ENCODE measurements at places on chromosomes 2 and 18. TPM values are rescaled to one million over a fixed set of nuclear protein-coding genes. Genes with fewer than 3 reads are reported as not detected.

Gene EMILIN2
- polyA plus RNA-seq: 19.4 TPM

Gene OXER1
- 7.3 TPM for polyA plus RNA-seq

Gene ZBTB7C
- polyA plus RNA-seq: 14.8 TPM

Gene SCYGR4
- polyA plus RNA-seq: not detected

Gene SALL3
- polyA plus RNA-seq: 11.6 TPM

Gene MAB21L4
- 1.4 TPM for polyA plus RNA-seq

Gene C2orf74
- polyA plus RNA-seq: 34.1 TPM

Gene AQP12A
- polyA plus RNA-seq: 1.0 TPM

Gene TLX2
- polyA plus RNA-seq: not detected

- DNase-seq: no peak
These were observed 35.3 kb downstream of the FRZB start for GRCh38 chr2:182831101-182831500.

DNA sequence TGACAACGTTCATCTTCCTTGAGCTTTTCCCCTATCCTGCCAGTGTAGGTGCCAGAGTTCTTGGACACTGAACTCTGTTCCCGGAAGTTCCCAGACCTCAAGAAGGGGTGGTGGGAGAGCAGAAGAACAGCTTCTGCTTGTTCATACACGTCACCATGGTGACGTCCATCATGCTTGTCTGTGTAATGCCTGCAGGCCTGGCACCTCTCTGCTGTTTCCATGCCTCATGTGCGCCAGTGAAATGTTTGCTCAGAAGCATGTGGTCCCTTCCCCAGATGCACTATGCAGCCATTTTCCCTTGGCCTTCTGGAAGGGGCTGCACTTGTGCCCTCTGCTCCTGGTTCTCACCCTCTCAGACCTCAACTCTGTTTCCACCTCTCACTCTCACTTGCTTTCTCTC, 210.8 kb upstream of the NABP1 start:
- no peak for DNase-seq

DNA sequence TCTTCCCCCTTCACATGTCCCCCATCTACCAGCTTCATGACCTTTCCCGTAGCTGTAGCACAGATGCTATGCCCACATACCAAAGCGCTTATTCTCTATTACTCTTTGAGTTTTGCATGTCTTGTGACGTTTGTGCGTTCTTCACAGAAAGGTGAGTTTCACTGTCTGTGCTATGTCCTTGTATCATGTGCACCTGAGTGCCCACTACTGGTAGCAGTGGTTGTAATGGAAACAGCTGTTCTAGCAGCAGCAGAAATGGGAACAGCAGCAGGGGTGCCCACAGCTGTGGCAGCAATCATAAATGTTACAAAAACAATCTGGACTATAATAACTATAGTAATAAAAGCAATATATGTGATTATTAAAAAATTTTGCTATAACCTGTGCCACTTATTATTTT, 127.1 kb downstream of the STK39 start:
- DNase-seq: no peak

GRCh38 chr18:48033790-48034650, 103.6 kb upstream of the SMAD2 start:
- no peak for DNase-seq

DNA sequence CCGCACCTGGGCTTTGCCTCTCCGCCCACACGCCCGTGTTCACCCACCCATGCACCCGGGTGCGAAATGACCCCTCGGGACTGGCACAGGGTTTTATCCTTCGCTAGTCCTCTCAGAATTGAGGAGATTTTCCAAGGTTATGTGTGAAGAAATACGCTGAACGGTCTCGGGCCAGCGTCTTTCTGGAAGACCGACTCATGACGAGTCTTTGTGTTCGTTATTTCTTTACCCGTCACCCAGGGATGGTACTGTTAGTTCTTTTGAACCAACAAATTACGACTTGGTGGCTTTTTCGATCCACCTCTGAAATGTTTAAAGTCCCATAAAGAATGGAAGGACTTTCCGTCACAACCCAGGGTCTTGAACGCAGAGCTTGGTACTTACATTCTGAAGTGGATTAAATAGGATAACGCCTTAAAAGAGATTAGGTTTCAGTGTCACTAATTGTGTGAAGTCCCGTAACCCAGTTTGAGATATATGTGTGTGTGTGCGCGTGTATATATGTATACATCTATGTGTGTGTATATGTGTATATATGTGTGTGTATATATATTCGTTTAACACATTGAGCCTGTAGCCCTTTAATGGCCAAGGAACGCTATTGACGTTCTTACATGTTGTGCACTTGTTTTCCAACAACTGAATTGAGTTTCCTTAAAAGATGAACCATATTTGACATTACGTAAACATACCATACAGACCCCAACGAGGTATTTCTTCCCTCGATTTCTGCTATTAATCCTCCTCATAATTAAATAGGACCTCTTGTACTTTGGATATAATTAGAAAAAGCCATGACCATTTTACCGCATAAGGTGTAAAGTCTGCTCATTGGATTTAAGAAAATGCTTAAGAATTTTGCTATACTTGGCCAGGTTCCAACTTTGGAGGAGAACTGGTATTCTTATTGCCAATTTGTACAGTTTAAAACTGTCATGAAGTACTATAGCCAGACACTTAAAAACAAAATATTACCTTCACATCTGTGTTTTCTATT, 889 bp downstream of the ZC3H15 start:
- peak; percentile 18 for DNase-seq

DNA sequence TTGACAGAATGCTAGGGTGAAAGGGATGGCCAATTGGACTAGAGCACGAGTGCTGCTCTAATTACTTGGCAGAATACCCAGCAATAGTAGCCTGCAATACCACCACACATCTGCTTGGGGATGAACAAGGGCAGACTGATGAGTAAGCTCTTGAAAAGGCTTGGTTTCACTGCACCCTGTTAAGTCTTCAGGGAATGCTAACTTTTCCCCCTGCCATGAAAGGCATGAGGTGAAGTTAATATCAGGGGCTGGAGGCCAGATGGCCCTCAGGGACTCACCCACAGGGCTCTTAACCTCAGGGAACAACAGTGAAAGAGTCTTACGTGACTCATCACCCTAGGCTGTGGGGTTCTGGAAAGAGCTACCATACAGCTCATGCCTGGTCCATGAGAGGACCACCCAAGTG, 51.7 kb upstream of the MYL1 start:
- no peak for DNase-seq

DNA sequence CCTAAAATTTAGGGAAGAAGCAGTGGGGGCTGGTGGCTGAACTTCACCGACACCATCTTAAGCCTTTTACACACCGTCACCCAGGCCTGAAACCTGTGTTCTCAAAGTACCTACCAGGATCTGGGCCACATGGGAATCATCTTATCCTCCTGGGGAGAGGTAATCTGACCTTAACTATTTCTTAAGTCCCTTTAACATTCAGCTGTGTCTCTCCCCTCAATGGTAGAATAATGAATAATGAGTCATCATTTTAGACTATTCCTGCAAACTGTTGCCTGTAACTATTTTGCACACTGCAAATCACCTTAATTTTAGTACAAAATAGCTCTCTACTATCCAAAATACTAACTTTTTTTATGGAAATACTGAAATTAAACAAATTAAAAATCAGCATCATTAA, 149.4 kb upstream of the KLF7 start:
- no peak for DNase-seq

GRCh38 chr2:20674309-20674965, 7.5 kb downstream of the GDF7 start:
- no peak for DNase-seq

- no peak for DNase-seq
These were observed 143.7 kb downstream of the MC4R start for GRCh38 chr18:60228609-60229595.

DNA sequence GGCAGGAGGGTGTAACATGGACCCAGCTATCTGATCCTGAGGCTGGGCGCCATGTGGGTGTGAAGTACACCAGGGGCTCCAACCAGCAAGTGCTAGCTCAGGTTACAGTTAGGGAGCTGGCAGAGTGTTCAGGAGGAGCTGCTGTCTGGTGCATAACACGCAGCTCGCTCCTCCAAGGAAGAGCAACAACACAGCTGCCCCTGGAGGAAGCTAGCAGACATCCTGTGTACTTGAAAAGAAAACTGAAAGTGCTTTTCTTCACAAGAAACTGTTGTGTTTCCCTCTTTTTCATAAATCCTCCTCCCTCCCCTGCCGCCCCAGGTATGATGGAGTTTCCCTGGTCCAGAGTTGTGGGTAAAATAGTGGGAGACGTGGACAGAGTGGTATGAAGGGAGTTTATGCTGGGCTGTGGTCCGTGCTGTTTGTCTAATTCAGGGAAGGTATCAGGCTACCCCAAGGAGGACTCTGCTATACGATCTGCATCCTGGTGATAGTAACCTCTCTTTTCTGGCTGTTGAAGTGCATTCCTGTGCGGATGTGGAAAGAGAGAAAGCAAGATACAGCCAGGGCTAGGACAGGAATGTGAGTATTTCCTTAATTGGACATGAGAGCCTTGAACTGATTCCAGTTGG, 6.1 kb upstream of the LBH start:
- DNase-seq: no peak

GRCh38 chr18:5841518-5841917, 53.8 kb downstream of the TMEM200C start:
- DNase-seq: no peak

DNA sequence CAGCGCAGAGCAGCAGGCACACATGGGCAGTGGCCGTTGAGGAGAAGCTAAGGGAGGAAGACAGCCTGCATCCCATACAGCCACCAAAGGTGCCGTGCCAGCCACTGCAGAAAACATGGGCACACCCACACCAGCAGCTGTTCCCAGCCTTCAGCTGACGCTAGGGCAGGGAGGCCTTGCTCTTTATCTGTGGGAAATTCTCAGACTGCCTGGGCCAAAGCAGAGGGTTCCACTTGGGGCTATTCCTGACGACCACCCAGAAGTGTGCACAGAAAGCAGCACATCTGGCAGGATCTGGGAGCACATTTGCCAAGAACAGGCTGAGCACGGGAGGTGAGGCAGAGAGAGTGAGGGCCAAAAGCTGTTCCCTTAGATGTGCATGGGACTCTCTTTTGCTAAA, 101.3 kb upstream of the SOX11 start:
- no peak for DNase-seq

DNA sequence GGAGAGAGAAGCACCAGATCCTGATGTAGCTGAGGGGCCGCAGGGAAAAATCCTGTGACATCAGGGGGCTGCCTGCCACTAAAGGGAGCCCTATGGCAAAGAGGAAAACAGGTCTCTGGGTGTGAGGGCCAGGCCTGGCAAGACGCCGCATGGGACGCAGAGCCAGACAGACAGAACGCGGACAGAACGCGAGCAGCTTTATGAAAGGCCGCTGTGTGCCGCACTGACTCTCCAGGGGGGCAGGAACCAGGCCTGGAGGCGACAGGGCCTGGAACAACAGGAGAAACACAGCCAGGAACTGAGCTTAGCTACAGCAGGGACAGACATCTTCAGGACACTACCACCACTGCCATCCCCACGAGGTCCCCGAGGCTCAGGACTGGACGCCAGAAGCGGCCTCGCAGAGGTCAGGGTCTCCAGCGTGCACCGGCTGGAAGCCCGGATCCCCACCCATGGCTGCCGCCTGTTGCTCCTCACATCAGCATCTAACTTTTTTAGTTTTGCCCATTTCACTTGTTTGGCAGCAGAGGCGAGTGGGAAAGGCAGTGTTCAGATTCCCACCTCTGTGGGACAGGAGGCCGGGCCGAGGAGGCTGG, 131.6 kb downstream of the VAPA start:
- DNase-seq: no peak

- no peak for DNase-seq
These were observed 16.2 kb downstream of the EPB41L3 start for GRCh38 chr18:5527603-5528002.

DNA sequence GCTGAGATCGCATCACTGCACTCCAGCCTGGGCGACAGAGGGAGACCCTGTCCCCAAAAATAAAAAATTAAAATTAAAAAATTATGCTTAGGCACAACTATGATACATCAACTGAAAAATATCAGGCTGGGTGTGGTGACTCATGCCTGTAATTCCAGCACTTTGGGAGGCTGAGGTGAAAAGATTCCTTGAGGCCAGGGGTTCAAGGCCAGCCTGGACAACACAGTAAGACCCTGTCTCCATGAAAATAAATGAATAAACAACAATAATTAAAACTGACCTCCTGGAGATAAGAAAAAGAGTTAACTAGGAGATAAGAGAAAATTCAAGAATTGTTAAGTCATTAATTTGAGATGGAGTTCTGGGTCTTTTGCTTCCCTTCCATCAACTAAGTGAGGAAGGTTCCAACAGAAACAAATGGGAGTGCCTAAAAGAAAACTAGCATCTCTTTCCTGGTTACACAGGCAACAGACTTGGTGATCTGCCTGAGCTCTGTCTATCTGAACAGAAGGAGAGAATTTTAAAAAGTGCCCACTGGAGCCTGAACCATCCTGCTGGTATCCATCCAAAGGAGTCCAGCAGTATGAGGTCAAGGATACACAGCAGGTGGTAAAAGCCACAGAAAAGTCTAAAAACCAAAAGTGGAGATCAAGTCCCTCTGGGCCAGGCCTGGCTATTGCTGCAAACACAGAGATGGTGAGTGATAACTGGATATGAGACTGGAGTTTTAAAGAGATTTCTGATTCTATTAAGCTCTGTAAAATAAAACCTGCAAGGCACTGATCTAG, 8.8 kb downstream of the PPM1G start:
- DNase-seq: no peak

DNA sequence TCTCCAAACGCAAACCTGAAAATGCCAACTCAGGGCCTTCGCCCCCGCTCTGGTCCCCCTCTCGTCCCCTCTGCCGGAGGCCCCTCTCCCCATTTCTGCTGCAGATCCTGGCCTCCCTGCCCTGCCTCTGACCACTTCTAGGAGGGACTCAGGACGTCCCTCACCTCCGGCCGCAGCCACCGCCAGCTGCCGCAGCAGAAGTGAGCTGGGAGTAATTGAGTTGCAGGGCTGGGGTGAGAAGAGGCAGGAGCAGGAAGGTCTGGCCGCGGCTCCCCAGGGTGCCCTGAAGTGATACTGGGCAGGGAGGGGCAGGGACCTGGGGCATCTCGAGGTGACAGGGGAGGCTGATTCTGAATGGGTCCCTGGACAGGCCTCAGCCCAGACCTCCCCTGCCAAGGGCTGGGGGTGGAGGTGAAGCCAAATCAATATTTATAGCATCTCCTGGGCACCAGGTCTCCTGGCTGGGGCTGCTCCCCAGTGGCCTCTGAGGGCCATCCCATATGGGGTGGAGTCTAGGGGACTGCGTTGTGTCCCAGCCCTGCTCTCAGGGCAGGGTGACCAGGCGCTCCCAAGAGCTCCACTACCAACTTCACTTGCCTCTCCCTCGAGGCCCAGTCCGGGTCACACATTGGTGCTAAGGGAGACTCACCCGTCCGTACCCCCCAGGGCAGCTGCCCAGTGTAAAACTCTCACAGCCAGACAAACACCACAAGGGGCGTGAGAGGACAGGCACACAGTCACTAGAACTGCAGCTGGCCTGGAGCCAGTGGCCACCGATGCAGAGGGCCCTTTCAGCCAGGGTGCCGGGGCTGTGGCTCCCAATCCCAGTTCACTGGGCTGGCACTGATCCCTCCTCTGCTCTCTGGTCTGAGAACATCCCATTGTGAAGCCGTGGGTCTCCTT, 33.0 kb downstream of the KCNIP3 start:
- DNase-seq: no peak

GRCh38 chr2:212970132-212970531, 181.3 kb downstream of the IKZF2 start:
- DNase-seq: no peak

- DNase-seq: no peak
These were observed 6.0 kb upstream of the ALPP start for GRCh38 chr2:232372231-232373208.

Measured in right renal pelvis (tissue), 4 donors.